ENCODE measurements at places on chromosomes 13 and 19.

DNA sequence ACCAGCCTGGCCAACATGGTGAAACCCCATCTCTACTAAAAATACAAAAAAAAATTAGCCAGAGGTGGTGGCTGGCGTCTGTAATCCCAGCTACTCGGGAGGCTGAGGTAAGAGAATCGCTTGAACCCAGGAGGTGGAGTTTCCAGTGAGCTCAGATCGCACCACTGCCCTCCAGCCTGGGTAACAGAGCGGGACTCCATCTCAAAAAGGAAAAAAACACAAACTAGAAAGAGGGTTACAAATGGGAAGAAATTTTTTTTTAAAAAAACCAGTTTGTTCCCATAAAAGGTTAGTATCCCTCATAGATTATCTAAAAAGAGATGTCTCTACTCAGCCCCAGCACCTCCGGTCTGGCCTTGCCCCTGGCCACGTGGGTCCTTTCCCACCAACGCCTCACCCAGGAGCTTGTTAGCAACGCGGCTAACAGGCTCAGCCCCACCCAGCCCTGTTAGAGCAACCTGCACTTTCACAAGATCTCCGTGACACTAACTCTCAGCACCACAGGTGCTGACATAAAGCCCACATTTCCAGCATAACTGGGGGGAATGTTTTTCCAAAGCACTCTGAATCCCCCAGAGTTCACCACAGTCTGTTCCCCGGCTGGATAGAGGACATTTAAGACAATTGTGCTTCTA lies 4.3 kb downstream of the DMKN start:
- peak; percentile 52 for DNase-seq

GRCh38 chr19:18473706-18474087 lies 35.8 kb upstream of the ISYNA1 start:
- no peak for DNase-seq

- no peak for DNase-seq
Measured at GRCh38 chr13:110546926-110547325, 14.6 kb downstream of the RAB20 start.

- DNase-seq = peak; percentile 38
Measured at GRCh38 chr13:36887758-36888521, 32.1 kb downstream of the SMAD9 start.

DNA sequence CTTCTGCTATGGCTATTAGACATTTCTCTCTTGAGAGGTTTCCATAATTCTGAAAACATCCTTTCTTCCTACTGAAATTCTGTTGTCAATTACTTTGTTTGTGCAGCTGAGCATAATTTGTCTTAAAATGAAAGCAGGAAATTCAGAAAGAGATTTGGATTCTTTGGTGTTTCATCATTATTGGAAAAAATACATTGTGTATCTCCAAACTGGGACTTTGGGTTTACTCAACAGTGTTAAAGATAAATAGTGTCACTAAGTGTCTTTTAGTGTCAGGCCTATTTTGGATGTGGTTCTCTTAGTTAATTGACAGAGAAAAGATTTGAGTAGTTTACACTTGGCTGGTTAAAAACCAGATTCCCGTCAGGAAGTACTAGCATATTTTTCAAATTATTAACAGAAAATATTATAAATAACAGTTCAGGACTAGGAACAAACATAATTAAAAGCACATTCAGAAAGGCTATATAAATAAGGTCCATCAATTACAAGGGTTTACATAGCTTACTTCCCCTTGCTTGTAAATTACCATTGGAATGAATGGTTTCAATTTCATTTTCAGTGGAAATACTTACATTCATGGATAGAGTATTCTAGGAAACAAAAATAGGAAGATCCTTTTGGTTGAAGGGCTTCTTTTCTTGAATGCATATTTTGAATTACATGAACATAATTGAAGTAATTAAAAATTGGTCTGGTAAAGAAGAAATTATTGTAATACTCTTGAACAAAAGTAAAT lies 483.1 kb downstream of the GPC6 start:
- no peak for DNase-seq

DNA sequence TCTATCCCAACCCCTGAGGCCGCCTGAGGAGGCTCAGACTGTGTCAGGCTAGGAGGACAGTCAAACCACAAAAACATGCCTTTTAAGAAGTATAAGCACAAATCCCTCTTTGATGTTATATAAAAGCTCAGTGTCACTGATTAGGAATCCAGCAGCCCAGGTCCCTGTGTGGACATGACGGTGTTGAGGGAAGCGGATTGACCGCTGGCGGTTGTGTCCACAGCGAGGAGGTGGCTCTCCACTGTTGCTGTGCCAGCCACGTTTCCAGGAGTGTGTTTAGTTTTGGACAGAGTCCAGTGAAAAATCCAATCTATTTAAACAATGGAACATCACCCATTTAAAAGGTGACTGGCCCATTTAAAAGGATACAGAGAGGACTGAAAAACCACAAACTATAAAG lies 7.5 kb upstream of the GJA3 start:
- no peak for DNase-seq

- DNase-seq = no peak
Measured at GRCh38 chr13:66574606-66575005, 655.5 kb downstream of the PCDH9 start.

- no peak for DNase-seq
Measured at GRCh38 chr19:50796634-50797428, 6.6 kb downstream of the ACP4 start.

DNA sequence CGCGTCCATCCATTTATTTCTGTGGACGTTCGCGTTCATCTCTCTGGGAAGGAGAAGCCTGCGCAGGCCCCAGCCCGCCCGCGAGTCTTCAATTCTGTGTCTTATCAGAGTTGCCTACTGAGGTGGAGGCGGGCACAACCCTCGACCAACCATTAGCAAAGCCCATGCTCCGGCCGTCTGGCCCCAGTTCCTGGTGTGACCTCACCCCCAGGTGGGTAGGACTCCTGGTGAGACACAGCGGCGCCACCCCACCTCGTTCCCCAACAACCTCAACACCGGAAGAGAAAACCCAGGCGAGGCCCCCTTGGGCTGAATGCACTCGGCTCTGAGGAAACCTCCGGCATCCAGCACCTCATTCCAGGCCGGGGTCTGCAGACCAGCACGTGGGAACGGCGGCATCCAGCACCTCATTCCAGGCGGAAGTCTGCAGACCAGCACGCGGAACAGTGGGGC lies 14.7 kb downstream of the ZNF787 start:
- no peak for DNase-seq

DNA sequence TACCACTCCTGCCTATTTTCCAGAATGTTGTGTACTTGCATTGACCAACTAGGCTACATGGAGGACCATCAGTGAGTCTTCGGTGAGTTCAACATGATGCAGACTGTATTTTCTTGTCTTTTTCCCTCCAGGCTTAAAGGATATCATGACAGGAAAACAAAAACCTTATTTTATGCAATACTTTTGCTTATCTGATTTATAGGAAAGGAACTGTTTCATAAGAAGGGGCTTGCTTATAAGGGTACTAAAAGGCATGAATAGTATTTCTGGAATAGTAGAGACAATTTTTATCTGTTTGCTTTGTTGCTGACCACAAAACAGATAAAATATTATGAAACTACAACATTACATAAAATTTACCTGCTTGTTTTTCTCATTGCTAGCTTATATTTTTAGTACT lies 374.7 kb downstream of the KLF5 start:
- no peak for DNase-seq

DNA sequence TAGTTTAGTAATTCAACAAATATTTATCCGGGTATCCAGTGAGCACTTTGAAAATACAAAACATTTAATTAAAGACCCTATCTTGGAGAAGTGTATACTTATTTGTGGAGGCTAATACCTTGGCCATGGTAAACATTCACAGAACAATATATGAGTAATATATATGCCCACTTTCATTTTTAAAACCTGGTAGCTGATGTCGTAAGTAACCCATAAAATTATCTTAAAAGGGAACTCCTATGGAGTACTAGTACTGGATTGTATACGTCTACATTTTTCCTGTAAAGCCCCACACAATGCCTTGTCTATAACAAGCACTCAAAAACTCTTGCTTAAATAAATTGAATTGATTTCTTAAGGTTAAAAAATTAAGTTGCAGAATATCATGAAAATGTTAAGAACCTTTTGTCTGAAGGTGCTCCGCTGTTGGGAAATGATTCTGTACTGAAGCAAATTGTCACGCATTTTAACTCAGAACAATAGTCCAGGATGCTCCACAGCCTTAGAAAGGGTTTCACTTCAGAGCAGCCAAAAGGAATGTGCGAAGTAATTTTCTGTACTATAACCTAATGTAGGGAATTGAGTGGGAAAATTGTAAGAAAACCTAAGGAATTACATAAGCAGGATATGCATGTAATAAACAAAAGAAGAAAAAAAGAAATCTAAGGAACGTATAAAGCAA lies 58.9 kb upstream of the C1QTNF9 start:
- DNase-seq = no peak

GRCh38 chr13:43924549-43925245 lies 45.0 kb downstream of the LACC1 start:
- DNase-seq = no peak

DNA sequence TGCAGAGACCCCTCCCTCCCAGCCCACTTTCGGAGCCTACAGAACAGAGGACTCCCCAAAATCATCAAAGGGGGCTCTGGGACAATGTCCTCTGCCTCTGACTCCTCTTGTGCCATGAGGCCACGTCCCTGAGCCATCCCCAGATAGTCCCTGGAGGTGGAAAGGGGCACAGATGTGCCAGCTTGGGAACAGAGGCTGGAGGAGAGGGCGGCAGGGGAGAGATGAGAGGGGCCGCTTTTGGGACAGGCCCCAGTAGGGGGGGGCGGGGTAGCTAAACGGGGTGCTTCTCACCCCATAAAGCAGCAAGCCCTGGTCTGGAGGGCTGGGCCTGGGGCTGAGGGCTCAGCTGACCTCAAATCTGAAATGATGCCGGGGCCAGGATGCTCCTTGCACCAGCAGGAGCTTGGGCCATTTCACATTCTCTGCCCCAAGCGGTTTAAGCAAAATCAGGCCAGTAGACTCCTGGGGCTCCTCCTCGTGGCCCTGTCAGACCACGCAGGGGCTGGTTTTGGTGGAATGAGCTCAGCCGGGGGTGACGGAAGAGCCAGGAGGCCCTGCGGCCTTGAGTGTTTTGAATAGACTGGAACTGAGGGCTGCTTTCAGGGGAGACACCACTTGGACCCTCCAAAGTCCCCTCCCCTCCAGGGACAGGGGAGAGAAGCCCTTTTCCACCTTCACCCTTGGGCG lies 27.1 kb downstream of the ONECUT3 start:
- DNase-seq = no peak

DNA sequence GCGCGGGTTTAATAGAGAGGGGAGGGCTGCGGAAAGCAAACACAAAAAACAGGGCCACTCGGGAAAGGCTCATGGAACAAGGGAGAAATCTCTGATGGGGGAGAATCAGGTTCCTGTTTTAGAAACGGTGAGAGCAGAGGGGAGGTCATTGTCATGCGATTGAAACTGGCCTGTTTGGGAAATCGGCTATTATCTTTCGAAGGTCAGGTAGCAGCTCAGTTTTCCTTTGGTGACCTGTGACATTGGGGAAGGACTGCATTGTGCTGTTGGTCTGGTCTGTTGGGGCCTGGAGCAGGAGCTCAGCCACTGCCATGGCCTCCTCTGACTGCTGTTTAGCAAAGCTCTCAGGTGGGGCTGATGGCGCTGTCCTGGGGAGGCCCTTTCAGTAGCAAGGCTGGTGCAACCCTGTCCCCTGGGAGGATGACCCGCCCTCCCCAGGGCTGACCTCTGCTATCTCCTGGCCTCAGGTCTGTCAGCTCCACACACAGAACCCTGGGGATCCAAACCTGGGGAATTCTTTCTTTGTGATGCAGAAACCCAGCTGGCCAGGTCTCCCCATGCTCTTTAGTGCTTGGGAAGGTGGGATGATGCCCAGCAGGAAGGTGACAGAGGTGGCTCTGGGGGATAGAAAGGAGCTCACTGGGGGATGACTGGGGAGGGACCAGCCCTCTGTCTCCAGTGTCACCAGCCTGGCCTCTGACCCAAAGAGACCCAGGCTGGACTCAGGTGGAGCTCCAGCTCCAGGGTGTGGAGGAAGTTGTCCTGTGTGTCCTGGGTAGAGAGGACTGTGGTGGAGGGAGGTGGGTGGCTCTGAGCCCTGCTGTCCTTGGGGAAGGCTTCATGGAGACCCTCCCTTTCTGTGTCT lies 21.2 kb upstream of the CD177 start:
- no peak for DNase-seq

DNA sequence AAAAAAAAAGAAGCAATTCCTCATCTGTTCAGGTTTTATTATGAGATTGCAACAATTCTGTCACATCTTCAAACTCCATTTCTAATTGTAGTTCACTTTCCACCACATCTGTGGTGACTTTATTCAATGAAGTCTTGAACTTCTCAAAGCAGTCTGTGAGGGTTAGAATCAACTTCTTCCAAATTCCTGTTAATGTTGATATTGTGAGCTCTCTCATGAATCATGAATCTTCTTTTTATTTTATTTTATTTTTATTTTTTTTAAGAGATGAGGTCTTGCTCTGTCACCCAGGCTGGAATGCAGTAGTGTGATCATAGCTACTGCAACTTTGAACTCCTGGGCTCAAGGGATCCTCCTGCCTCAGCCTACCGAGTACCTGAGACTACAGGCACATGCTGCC lies 19.6 kb downstream of the ARHGAP35 start:
- DNase-seq = no peak

DNA sequence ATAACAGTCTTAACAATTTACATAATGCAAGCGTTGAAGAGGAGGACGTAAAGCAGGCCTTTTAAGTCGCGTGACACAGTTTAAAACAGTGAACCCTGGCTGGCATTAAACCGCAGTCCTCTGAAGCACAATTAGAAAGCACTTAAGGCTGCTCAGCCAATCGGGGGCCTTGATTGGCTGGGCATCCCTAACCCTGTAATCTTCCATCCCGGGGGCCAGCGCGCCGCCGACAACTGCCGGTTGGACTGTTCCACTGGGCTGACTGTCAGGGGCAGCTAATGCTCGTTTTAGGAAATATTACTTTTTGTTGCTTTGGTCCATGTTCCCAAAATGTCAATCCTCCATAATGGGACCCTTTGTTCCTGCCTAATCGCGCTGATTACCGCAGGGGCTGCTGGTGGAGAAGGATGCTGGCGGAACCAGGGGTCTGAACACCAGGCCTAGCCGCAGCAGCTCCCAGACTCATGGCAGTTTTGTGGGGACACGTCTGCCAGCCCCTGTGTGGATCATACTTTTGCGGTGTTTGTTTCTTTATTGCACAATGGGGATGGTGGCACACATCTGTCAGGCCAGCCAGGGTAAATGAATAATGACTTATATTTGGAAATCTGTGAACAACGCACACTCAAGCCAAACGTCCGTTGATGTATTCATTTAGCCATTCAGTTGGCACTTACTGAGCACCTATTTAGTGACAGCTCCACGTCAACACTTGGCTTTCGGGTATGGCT lies 127.1 kb upstream of the SPACA7 start:
- DNase-seq = no peak
